Left colon (tissue), 2 donors: ENCODE measurements at places on chromosomes 2 and 18. TPM values are rescaled to one million over a fixed set of nuclear protein-coding genes. Genes with fewer than 3 reads are reported as not detected.

Gene GRP
- total RNA-seq, result not detected

Gene DOK6
- total RNA-seq, result 0.46 TPM

Gene TMEM247
- total RNA-seq, result not detected

Gene LIMS2
- total RNA-seq, result 9.2 TPM

Gene C2orf81
- 0.49 TPM for total RNA-seq

Gene GLI2
- 4.0 TPM for total RNA-seq

Gene EVX2
- not detected for total RNA-seq

Gene AKAIN1
- total RNA-seq, result not detected

Gene ELP2
- total RNA-seq, result 36.3 TPM

Gene EIF2AK2
- 35.9 TPM for total RNA-seq

Gene ZNF516
- 23.1 TPM for total RNA-seq

Gene POTEC
- not detected for total RNA-seq

Gene MBD5
- 34.4 TPM for total RNA-seq

Gene IFIH1
- total RNA-seq, result 19.1 TPM

Gene PLEK
- 7.8 TPM for total RNA-seq

Gene ADRA2B
- total RNA-seq, result 0.12 TPM

Gene RAB6C
- not detected for total RNA-seq

Gene PLCL1
- total RNA-seq, result 1.1 TPM

Gene KIAA2012
- total RNA-seq, result 0.11 TPM

Gene LAMA3
- 98.0 TPM for total RNA-seq

Gene ADD2
- 0.61 TPM for total RNA-seq

Gene NEU4
- 124 TPM for total RNA-seq

Gene ASB18
- total RNA-seq, result not detected

Gene ASPRV1
- total RNA-seq, result 1.2 TPM

Gene PTPRN
- total RNA-seq, result 1.9 TPM

Gene GALNT13
- total RNA-seq, result 0.31 TPM

Gene MTCL1
- 4.1 TPM for total RNA-seq
